Activated naive CD8-positive, alpha-beta T cell treated with anti-CD3 and anti-CD28 coated beads, Interleukin-2, amount 50 U/mL, for 24 hours (primary cell): ENCODE measurements at places on chromosomes 3 and 15.

- DNase-seq: peak; percentile 22
Measured at GRCh38 chr3:183161552-183162336, 790 bp downstream of the LAMP3 start.

DNA sequence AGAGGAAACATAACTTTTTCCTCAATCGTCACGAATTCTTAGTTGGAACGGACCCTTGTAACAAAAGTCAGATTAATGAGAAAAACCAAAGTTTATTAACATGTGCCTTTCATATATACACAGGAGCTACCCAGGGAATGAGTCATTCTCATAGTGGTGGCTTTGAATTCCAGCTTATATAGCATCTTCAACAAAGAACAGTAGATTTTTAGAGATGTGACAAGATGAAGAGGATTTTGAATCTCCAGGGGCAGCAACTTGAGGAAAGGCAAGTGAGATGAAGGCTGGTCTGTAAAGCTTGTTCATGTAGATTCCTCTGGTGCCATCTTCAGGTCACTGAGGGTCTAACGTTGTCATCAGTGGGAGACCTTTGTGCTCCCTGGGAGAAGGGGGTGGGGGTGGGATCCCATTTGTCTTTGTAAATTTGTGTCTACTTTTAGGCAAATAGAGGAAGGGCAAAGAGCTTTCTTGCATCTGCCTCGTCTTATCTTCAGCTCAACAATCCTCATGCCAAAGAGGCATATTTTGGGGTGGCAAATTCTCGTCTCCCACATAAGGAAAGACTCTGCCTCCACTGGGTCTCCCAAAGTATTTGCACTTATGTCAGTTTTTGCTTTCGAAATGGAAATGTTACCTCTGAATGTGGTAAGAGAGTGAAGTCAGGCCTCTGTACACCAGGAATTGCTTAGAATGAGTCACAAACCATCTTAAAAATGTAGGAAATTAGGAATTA, 29.5 kb downstream of the CLEC3B start:
- DNase-seq: no peak

GRCh38 chr3:4899710-4900109, 79.5 kb upstream of the BHLHE40 start:
- DNase-seq: no peak

GRCh38 chr3:192515664-192516045, 211.7 kb downstream of the FGF12 start:
- no peak for DNase-seq

- no peak for DNase-seq
Measured at GRCh38 chr3:45635475-45636256, 41.1 kb downstream of the LIMD1 start.
